ENCODE measurements at places on chromosomes 13 and 19.

DNA sequence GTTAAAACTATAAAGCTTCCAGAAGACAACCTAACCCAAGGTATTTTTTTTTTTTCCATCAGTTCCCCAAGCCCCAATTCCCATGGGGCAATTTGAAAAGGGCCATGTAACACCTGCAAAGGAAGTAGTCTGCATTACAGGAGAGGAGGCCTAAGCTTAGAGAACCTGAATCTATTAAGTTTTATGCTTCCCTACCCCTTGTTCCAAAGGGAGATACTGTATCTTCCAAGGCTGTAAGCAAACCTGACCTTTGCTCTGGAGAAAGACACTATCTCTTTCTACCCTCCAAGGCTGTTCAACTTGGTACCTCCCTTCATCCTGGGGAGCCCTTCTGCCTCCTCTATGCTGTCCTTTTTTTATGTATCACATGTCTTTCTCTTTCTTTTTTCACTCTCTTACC is 15.0 kb downstream of the KATNAL1 start:
- no peak for DNase-seq

DNA sequence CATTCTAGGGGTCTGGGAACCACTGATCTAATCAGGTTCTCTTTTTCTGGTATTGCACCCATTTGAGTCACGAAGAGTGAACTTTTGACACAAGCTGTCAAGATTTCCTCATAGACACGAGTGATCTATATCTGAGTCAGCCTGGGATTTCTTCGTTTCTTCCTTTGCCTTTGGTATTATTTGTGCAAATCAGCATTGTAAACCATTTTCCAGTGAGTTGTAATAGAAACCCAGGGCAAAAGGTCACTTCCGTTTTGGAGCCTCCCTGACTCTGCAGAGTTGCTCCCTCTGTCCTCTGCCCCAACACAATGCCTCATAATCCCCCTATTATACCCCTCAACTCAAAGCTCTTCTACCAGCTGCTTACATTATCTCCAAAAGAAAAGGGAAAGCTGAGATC is 615.1 kb downstream of the EFNB2 start:
- peak; percentile 81 for DNase-seq

- DNase-seq = no peak
Measured at GRCh38 chr13:110334841-110335490, 27.9 kb downstream of the COL4A2 start.

GRCh38 chr13:73954808-73955207 is 179.4 kb downstream of the KLF12 start:
- DNase-seq = no peak

DNA sequence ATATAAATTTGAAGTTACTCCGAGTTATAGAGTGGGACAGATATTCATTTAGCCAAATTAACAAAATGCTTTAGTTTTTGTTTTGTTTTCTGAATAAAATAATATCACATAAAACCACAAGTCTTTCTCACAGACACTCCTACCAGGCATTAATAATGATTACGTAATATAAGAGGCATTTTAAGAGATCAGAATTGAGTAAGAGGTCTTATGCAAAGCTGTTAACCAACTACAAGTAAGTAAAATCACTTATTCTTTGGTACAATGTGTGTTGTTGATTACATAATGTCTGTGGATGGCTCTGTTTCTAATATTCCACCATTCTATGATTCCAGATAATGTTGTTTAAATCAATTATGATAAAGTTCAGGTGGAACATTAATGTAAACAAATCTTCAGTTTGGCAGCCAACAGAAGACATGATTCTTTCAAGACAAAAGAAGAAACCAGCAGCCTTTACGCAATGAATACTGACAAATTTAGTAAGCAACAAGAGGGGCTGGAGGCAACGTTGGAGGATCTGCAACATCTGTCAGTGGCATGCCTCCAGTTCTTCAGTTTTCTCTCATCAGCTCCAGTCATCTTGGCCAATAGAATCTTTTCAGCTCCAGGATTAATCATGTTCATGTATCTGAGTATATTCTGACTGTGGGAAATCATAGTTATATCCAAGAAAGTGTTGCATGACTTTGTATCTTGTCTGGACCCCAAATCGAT is 403.8 kb downstream of the SLITRK5 start:
- no peak for DNase-seq

DNA sequence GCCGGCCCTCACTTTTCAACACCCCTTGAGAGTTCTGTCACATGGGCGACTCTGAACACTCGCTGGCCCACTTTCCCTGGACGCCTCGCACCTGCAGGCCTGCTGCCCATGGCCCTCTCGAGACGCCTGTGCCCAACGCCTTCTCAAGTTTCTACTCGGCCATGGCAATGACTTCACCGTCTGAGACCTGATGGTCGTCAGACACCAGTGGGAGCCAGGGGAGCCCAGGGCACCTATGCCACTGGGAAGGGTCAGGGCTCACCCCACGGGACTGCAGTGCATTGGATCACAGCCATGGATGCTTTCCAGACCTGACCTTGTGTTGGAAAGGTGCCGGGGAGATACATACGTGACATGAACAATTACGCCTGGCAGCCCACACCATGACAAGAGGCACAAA is 60.1 kb downstream of the KLF2 start:
- DNase-seq = no peak

- DNase-seq = no peak
Measured at GRCh38 chr19:47026156-47026555, 6.5 kb downstream of the NPAS1 start.

GRCh38 chr19:41219924-41220567 is 1.0 kb downstream of the AXL start:
- DNase-seq = peak; percentile 86

DNA sequence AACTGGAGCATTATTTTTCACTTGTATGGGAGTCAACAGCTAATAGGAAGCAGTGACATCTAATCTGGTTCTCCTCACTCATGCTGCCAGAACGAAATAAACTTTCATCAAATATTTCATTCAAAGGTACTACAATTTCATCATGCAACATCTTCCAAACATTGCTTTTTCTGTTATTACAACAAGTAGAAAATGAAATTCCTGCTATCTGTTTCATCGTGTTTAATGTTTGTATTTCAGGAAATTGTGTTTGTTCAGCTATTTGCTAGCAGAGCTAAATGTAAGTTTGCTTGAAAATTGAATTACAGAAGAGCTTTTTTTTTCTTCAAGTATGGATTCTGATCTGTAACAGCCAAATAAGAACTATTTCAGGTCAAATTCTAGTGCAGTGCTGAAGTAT is 90.1 kb downstream of the SLITRK6 start:
- DNase-seq = no peak

- no peak for DNase-seq
Measured at GRCh38 chr19:48879025-48879637, 6.9 kb downstream of the PPP1R15A start.

- no peak for DNase-seq
Measured at GRCh38 chr13:20393273-20394168, 132.1 kb downstream of the CRYL1 start.

- DNase-seq = no peak
Measured at GRCh38 chr13:94400874-94401273, 78.6 kb downstream of the DCT start.

DNA sequence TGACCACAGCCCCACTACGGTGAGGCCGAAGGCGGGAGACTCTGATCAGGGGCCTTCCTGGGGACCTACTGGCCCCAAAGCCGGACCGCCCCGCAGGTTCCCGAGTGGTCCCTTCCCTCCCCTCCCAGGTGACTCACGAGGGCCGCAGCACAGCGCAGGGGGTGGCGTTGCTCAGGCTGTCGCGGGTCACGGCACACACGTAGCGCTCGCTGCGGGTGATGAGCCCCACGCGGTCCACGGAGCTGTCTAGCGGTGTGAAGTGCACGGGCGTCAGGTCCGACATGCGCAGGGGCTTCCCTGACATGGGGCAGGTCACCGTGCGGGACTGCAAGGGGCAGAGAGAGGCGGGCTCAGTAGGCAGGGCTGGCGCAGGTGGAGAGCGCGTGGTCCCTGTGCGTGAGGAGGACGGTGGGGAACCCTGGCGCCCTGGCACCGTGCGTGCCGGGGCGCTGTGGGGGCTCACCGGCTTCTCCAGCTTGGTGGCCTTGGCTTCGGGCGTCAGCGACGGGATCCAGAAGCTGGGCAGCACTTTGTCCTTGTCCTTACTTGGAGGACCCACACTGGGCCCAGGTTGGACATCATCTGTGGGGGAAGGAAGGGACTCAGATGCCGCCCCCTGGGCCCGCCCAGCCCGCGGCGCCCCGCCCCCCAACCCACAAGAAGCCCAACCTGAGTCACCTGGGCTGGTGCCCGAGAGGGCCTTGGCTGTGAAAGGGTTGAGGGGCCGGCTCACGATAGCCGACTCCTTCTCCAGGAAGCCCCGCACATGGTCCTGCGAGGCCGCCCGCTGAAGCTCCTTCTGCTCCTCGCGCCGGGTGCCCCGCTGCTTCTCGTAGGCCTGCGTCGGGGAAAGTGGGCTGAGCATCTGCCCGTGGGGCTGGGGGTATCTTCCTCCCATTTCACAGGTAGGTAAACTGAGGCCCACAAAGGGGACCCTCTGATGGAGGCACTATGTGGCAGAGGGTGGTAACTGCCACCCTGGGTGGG is 23.7 kb downstream of the NOSIP start:
- DNase-seq = no peak

- no peak for DNase-seq
Measured at GRCh38 chr13:70896136-70896535, 787.9 kb upstream of the KLHL1 start.

- DNase-seq = no peak
Measured at GRCh38 chr13:33179463-33179862, 106.1 kb downstream of the STARD13 start.

GRCh38 chr19:52034051-52034728 is 6.0 kb upstream of the ZNF614 start:
- DNase-seq = no peak

- DNase-seq = no peak
Measured at GRCh38 chr19:40803857-40804782, 5.1 kb downstream of the EGLN2 start.

DNA sequence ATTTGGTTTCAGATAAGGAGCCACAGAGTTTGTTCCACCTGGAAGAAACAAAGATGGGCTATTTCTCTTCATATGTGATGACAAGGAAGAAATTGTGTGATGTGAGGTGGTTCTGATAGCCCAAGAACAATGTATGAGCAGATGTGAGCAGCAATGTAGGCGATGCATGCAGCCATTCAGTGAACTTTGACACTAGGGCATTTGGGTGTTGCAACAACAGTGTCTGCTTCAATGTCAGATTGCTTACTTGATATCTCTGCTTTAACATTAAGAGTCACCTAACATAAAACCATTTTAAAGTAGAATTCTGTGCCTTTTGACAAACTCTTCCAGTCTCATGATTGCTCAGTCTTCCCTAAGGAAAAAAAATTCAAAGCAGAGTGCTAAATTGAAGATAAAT is 865.4 kb downstream of the SLITRK6 start:
- no peak for DNase-seq

- no peak for DNase-seq
Measured at GRCh38 chr13:30051531-30052060, 201.2 kb upstream of the UBL3 start.

DNA sequence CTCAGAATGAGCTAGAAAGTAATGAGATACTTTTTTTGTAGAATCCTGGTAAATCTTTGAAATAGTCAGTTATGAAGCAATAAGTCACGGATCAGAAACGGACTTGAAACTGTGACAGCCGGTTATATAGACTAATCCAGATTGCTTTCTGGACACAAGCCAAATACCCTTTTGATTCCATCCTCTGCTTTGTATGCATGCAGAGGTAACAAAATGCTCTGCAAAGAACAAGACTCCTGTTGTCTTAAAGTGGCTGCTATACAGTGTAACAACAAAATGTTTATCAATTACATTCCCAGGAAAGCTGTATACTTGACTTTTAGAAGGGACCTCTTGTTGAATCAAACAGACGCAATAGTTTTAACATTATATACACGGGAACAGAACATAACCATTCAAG is 66.5 kb upstream of the STARD13 start:
- no peak for DNase-seq

DNA sequence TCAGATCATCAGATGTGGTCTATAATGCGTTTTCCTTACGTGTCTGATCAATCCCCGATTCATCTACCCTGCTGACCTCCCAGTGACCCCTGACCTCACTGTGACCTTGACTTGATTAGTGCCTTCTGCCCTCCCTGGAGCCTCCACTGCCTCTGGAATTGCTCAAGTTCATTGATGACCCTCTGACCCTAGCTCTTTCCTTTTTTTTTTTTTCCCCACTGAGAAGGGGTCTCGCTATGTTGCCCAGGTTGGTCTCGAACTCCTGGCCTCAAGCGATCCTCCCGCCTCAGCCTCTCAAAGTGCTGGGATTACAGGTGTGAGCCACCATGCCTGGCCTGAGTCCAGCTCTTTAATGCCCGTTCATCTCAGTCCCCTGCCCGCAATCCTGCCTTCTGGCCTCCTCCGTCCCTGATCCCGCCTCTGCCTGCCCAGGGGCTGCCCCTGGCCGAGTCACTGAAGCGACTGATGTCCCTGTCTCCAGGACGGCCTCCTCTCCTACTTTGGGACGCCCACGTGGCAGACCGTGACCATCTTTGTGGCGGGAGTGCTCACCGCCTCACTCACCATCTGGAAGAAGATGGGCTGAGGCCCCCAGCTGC is 4.0 kb upstream of the FTL start:
- DNase-seq = no peak

DNA sequence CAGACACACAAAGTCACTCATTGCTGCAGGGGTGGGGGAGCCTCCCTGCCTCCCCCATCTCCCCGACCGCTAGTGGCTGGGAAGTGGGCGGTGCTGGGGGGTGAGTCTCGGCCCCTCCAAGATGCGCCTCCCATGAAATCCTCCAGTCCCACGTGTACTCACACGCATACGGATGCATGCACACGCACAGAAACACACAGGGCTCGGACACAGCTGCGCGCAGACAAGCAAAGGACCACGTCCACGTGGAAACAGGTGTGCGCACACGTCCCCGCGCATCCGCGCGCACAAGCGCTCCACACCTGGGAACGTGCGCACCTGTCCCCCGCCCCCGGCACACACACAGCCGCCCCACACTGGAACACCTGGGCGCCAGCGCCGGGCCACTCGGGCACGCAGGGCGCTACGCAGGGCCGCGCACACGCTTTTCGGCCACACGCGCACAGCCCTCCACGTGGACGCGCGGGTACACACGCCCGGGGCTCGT is 687 bp downstream of the MATK start:
- no peak for DNase-seq

DNA sequence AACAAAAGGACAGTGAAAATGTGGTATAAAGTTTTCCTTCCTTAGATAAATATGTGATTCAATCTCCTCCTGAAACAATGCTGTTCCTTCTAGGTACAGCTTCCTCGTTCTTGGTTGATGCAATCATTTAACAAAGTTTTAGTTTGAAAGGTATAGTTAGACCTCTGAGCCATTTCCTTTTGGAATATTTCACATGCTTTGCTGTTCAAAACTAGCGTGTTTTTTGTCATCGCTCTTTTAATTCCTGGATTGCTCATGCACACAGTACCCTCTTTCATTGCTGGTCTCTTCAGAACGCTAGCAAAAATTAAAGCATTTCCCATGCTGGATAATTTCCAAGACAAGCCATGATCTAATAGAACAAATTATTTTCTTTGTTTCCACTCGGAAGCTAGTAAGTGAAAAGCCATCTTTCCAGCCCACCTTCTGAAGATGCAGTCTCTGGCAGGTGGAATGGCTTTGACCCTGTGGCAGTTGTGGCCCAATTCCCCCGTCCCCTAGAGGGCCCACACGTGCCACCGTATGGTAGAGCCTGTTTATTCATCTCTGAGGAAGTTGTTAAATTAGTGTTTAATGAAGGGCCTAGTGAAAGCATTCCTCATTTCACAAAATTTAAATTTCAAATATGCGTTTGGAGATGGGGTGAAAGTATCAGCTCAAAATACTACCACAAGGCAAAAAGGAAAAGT is 1040.6 kb upstream of the SLC10A2 start:
- DNase-seq = no peak

GRCh38 chr19:36745870-36746269 is 26.7 kb downstream of the ZNF850 start:
- DNase-seq = peak; percentile 0

- no peak for DNase-seq
Measured at GRCh38 chr19:39423258-39424086, 11.0 kb downstream of the PLEKHG2 start.

All from EL (cell line).